ENCODE measurements at places on chromosomes 5 and 9. TPM values are rescaled to one million over a fixed set of nuclear protein-coding genes. Genes with fewer than 3 reads are reported as not detected.

GABRA6 gene
- total RNA-seq, result not detected

ARRDC1 gene
- total RNA-seq, result 22.7 TPM

RAB3C gene
- total RNA-seq, result not detected

LRRC19 gene
- not detected for total RNA-seq

SPEF2 gene
- total RNA-seq, result 2.3 TPM

PCDHA10 gene
- total RNA-seq, result 0.01 TPM

LURAP1L gene
- total RNA-seq, result 18.6 TPM

SLIT3 gene
- 13.1 TPM for total RNA-seq

SHISAL2B gene
- total RNA-seq, result not detected

LAMC3 gene
- total RNA-seq, result 2.1 TPM

IL3 gene
- total RNA-seq, result not detected

CDKN2AIPNL gene
- 44.4 TPM for total RNA-seq

PAPPA gene
- 24.8 TPM for total RNA-seq

SLC34A3 gene
- total RNA-seq, result not detected

GABRP gene
- not detected for total RNA-seq

ITGA1 gene
- total RNA-seq, result 1.0 TPM

GARIN3 gene
- total RNA-seq, result not detected

KIAA0825 gene
- 0.42 TPM for total RNA-seq

CCDC183 gene
- total RNA-seq, result 0.16 TPM

PCDHB5 gene
- total RNA-seq, result 1.6 TPM

MELK gene
- total RNA-seq, result 71.3 TPM

BSPRY gene
- total RNA-seq, result 0.08 TPM

DBH gene
- not detected for total RNA-seq

PRRC2B gene
- total RNA-seq, result 62.4 TPM

IL33 gene
- 0.87 TPM for total RNA-seq

DEPDC1B gene
- 18.3 TPM for total RNA-seq

AGXT2 gene
- total RNA-seq, result not detected

SPATA9 gene
- not detected for total RNA-seq

ABO gene
- total RNA-seq, result not detected

SPINK5 gene
- total RNA-seq, result not detected

ESM1 gene
- total RNA-seq, result not detected

ANKRD31 gene
- 0.03 TPM for total RNA-seq

LHX3 gene
- total RNA-seq, result 0.09 TPM

ADRB2 gene
- total RNA-seq, result 0.79 TPM

SAXO1 gene
- not detected for total RNA-seq

OR1Q1 gene
- total RNA-seq, result not detected

ZBTB6 gene
- 5.4 TPM for total RNA-seq

RASGEF1C gene
- not detected for total RNA-seq

SUB1 gene
- total RNA-seq, result 263 TPM

SERF1B gene
- total RNA-seq, result 82.7 TPM

OTP gene
- total RNA-seq, result 0.03 TPM

FYB1 gene
- total RNA-seq, result 10.0 TPM

PHF2 gene
- 17.2 TPM for total RNA-seq

Measured in A549 treated with CORT108297 at 1 μM for 4 hours (cell line).